ENCODE measurements at places on chromosomes 2 and 18. TPM values are rescaled to one million over a fixed set of nuclear protein-coding genes. Genes with fewer than 3 reads are reported as not detected.

Gene TUBA3D
- 0.26 TPM for polyA plus RNA-seq

Gene INHA
- polyA plus RNA-seq: 0.49 TPM

Gene FOXI3
- not detected for polyA plus RNA-seq

Gene CNGA3
- polyA plus RNA-seq: 0.20 TPM

Gene REG3A
- not detected for polyA plus RNA-seq

Gene TBR1
- 0.04 TPM for polyA plus RNA-seq

Gene MYOM1
- 702 TPM for polyA plus RNA-seq

Gene MAP3K19
- 0.13 TPM for polyA plus RNA-seq

Gene HOXD13
- polyA plus RNA-seq: not detected

Gene VWA3B
- 0.13 TPM for polyA plus RNA-seq

Gene LDLRAD4
- polyA plus RNA-seq: 10.1 TPM

Gene PRKAG3
- 20.9 TPM for polyA plus RNA-seq

Gene TRIM43
- polyA plus RNA-seq: not detected

Gene SLC4A5
- polyA plus RNA-seq: 2.5 TPM

Gene CTLA4
- polyA plus RNA-seq: 0.35 TPM

Gene GALNT14
- polyA plus RNA-seq: 5.4 TPM

Gene CGREF1
- 3.5 TPM for polyA plus RNA-seq

Gene CHRNG
- 117 TPM for polyA plus RNA-seq

Gene UGT1A5
- polyA plus RNA-seq: not detected

Gene DSG4
- polyA plus RNA-seq: not detected

Gene ACTG2
- 4.4 TPM for polyA plus RNA-seq

Gene SLC23A3
- 1.2 TPM for polyA plus RNA-seq

Gene DLX2
- polyA plus RNA-seq: 0.13 TPM

Gene BCL11A
- polyA plus RNA-seq: 12.3 TPM

Gene C2orf15
- 0.18 TPM for polyA plus RNA-seq
